ENCODE measurements at places on chromosomes 6 and 20.

DNA sequence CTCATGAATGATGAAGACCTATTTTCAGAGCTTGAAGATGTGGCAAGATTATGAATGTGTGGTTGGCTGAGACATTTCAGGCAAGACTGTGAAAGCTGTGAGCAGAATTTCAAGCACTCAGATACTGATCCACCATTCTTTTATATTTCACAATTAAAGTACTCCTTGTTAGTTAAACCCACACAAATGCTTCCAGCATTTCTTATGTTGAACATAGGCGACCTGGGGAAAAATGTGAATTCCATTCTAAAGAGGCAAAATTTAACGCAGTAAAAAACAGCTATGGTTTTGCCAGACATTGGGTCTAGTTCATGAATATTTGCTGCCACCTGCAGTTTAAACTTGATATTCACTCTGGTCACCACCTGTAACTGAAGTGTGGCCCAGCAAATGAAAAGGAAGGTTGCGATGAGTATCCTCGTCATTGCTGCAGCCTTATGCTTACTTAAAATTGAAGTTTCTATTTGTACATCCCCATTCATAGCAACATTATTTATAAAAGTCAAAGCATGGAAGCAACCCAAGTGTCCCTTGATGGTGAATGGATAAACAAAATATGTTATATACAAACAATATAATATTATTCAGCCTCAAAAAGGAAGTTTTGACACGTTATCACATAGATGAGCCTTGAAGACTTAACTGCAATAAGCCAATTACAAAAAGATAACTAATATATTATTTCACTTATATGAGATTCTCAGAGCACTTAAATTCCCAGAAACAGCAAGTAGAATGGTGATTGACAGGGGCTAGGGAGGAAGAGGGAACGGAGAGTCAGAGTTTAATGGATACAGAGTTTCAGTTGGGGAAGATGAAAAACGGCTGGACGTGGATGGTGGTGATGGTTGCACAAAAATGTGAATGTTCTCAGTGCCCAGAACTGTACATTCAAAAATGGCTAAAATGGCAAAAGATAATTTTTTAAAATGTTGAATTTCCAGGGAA is 32.4 kb upstream of the FAM184A start:
- peak; percentile 49 for DNase-seq

- no peak for DNase-seq
Observed at GRCh38 chr20:23541776-23542175, 26.5 kb downstream of the CST9L start.

GRCh38 chr6:40371621-40372020 is 215.5 kb downstream of the LRFN2 start:
- no peak for DNase-seq

- no peak for DNase-seq
Observed at GRCh38 chr6:125273965-125274364, 27.8 kb downstream of the HDDC2 start.

DNA sequence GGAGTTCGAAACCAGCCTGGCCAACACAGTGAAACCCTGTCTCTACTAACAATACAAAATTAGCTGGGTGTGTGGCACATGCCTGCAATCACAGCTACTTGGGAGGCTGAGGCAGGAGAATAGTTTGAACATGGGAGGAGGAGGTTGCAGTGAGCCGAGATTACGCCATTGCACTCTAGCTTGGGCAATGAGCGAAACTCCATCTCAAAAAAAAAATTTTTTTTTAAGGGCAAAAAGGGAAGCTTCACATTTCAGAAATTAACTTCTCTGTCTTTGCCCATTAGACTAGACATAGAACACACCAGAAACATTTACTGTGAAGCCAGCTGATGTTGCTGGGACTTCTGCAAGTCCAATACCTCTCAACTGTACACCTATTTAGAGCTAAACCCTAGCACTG is 90.8 kb upstream of the HDAC2 start:
- DNase-seq: no peak

- no peak for DNase-seq
Observed at GRCh38 chr6:7471171-7471570, 70.3 kb upstream of the DSP start.

DNA sequence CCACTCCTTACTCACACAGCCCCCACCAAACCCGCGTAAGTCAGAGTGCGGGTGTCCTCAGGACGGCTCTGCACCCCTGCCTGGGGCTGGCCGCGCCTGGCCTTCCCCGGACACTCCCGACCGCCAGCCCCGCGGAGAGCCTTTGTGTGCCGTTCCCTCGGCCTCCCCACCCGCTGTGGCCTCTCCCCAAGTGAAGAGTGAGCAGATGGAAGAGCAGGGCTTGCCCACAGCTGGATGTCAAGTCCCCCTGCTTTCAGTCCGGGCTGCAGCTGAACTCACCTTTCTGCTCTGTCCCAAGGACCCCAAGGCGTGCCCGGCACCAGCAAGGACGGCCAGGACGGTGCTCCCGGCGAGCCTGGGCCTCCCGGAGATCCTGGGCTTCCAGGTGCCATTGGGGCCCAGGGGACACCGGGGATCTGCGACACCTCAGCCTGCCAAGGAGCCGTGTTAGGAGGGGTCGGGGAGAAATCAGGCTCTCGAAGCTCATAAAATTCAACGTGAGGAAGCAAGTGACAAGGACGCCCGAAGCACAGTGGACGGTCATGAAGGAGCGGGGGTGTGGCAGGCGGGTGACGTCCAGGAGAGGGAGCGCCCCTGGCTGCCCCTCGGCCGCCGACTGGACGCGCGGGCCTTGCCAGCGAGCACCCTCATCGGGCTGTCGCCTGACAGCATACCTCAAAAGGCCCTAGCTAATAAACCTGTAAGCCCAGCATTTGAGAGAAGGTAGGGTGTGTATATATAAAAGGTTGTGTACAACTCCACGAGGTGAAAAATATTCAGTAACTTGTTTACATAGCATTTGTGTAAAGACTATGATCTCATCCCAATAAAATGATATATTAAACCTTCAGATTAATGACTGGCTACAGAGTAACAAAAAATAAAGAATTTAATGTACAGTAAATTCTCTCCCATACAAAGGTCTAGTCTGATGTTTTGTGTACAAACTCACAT is 21.1 kb downstream of the TCFL5 start:
- peak; percentile 24 for DNase-seq

DNA sequence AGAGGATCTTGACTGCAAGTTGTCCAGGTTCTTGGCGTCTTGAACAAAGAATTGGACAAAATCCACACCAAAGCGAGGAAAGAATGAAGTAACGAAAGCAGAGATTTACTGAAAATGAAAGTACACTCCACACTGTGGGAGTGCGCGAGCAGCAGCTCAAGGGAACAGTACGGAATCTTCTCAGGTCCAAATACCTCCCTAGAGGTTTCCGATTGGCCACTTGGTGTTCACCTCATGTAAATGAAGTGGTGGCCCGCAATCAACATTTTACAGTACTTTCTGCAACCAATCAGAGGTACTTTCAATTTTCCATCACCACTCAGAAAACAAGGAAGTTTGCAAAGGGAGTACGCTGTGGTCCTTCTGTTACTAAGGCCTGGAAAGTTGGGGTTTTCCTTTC is 122.4 kb downstream of the PTPRK start:
- no peak for DNase-seq

- DNase-seq: no peak
Observed at GRCh38 chr6:56959938-56960337, 5.0 kb downstream of the BEND6 start.

- DNase-seq: no peak
Observed at GRCh38 chr6:29619578-29620160, 13.3 kb downstream of the GABBR1 start.

GRCh38 chr20:23203951-23204730 is 118.0 kb upstream of the CD93 start:
- DNase-seq: no peak

GRCh38 chr6:42370323-42370985 is 81.3 kb downstream of the TRERF1 start:
- DNase-seq: no peak

GRCh38 chr20:40563296-40563950 is 125.6 kb downstream of the MAFB start:
- no peak for DNase-seq

DNA sequence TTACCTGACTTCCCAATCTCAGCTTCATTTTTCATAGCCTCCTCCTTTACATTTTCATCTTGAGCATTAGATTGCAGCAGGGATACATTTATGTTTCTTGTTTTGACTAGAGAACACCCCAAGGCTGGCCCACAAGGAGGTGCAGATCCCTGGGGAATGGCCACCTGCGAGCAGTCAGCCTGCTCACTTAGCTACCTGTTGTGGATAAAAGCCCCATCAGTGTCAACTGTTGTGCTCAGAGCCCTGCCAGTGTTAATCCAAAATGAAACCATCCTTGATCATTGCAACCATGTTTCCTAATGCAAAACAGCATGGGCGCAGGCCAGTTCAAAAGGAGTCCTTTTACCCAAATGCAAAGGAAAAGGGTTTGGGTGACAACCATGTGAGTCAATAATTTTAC is 50.8 kb downstream of the CNR1 start:
- no peak for DNase-seq

DNA sequence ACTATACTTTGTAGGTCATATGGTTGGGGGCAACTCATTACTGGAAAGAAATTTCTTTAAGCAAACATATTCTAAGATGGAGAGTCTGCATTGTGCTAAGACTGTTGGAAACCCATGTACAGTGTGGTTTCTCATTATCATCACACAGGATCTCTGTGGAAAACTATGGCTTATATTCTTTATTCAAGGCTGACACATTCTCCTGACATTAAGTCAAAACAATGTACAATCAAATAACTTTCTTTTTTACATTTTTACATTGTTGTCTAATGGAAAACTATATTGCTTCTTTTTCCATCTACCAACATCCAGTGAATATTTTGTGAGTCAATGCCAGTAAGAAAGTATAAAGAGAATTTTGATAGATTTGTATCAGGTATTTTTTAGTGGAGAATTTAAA is 417.6 kb downstream of the GRIK2 start:
- DNase-seq: no peak

GRCh38 chr6:149318581-149319286 is 1.2 kb downstream of the TAB2 start:
- DNase-seq: peak; percentile 9

GRCh38 chr6:157406661-157407060 is 25.7 kb downstream of the ZDHHC14 start:
- DNase-seq: no peak

DNA sequence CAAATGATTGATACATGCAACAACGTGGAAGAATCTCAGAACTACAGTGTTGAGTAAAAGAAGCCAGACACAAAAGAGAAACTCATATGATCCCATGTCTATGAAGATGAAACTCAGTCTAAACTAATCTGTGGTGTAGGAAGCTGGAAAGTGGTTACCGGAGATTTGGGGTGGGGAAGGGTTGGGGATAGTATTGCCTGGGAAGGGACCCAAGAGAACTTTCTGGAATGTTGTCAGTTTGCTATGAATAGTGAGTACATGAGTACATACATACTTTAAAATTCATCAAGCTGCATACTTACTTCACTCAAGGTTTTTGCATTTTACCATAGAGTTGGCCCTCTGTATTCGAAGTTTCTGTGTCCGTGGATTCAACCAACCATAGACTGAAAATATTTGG is 106.0 kb downstream of the SAMD5 start:
- no peak for DNase-seq

DNA sequence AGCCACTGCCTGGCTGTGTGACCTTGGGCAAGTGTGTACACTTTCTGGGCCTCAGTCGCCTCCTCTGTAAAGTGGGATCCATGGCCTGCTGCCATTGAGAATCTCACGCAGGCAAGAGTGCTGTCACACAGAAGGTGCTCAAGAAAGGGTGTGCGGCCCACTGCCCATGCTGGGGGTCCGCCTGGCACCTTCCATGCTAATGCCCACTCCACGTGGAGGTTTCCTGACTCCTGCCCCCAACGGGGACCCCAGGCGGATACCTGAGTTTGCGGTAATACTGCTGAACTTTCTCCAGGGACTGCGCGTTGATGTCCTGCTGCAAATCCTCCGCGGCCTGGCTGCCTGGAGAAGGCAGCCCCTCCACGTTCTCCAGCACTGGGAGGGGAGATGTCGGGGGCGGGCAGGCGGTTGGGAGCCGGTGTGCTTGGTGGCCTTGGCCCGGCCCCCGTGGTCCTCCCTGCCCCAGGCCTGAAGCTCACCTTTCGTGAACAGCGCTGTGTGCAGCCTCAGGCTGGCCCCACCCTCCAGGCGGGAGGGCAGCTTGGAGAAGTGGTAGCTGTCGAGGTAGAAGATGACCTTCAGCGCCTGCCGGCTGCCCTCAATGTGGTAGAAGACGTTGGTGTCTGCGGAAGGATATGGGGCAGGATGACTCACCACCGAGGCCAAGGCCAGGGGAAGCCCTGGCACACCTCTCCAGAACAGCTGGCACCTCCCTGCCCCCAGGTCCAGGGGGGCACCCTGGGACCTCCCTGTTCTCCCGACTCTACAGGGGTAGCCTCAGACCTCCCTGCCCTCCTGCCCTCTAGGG is 195.6 kb downstream of the PREX1 start:
- DNase-seq: no peak

GRCh38 chr6:151101161-151101815 is 138.5 kb upstream of the AKAP12 start:
- DNase-seq: no peak

- no peak for DNase-seq
Observed at GRCh38 chr6:100420711-100421110, 44.0 kb downstream of the SIM1 start.

DNA sequence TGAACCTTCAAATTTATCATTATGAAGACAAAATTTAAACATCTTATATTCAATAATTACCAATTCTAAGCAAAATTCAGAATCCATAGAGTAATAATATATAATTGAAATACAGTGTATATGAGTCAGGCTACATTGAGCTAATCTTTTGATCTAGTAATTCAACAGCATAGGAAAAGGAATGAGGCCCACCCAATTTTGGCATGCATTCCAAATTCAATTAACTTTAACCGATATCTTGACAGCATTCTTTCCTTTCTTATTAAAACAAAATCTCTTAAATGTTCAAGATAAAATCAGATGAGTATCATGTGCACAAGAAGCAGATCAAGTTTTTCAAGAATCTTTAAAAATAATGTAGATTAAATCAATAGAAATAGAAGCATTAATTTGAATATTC is 132.9 kb upstream of the QKI start:
- no peak for DNase-seq

- no peak for DNase-seq
Observed at GRCh38 chr20:24531202-24531601, 61.8 kb downstream of the SYNDIG1 start.

DNA sequence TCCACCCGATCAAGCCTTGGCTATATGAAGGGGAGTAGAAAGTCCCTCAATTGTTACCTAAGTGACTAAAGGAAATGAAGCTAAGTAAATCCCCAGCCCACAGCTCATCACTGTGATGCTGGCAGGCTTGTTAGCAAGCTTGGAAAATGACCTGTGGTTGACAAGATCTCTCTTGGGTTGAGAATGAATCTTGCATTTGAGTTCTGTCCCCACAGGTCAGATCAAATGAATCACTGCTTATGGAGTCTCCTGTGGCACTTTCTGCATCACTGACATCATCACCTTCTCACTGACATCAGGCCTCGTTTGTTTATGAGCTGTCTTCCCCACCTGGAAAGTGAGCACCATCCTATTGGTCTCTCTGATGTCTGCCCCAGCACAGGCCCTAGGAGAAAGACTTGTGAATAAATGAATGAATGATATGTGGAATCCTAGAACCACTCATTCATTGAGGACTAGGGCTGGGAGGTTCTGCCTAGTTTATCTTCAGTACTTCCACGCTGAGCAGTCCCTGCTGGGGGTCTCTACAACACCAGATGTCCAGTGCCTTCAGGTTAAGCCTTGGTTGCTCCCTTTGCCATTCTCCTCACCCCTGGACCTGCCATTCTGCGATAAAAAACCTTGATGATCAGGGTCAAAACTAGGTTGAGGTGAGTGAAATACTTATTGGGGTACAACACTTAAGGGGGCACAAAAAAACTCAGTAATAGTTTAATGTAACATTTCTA is 318.4 kb upstream of the MOCS1 start:
- no peak for DNase-seq

- DNase-seq: no peak
Observed at GRCh38 chr20:11324990-11325389, 592.7 kb upstream of the BTBD3 start.

Data from SK-N-SH (cell line).